Mesendoderm (in vitro differentiated cells): ENCODE measurements at places on chromosomes 11 and 22.
A peak's percentile ranks its signal among the peaks of the same experiment; 100 is the strongest.

- H3K27me3 ChIP-seq, result no peaks in the 10 kb centered on the region
- H3K36me3 ChIP-seq, result no peaks in the 10 kb centered on the region
- H3K4me1 ChIP-seq, result no peaks in the 10 kb centered on the region
Observed at GRCh38 chr11:11022125-11022730, 164.4 kb upstream of the ZBED5 start.

DNA sequence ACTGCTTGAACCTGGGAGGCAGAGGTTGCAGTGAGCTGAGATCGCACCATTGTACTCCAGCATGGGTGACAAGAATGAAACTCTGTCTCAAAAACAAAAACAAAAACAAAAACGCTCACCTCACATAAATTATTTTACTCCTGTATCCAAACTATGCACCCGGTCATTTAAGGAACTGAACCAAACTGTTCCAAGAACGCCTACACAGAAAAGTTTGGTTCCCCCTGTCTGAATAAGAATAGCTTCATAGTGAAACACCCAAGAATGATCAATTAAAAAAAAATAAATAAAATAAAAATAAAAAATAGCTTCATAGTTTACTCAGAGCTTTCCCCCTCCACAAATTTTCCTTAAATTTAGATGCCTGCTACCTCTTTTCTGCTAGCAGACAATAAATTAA is 13.7 kb downstream of the NUP98 start:
- peaks cover 2% of the 10 kb centered on the region for H3K36me3 ChIP-seq
- DNase-seq, result no peak
- no peak overlapping the region for H3K27ac ChIP-seq

GRCh38 chr11:92697461-92698312 is 271.8 kb upstream of the MTNR1B start:
- no peak for DNase-seq
- no peaks in the 10 kb centered on the region for H3K27me3 ChIP-seq
- no peaks in the 10 kb centered on the region for H3K4me1 ChIP-seq
- H3K4me3 ChIP-seq, result no peak overlapping the region

DNA sequence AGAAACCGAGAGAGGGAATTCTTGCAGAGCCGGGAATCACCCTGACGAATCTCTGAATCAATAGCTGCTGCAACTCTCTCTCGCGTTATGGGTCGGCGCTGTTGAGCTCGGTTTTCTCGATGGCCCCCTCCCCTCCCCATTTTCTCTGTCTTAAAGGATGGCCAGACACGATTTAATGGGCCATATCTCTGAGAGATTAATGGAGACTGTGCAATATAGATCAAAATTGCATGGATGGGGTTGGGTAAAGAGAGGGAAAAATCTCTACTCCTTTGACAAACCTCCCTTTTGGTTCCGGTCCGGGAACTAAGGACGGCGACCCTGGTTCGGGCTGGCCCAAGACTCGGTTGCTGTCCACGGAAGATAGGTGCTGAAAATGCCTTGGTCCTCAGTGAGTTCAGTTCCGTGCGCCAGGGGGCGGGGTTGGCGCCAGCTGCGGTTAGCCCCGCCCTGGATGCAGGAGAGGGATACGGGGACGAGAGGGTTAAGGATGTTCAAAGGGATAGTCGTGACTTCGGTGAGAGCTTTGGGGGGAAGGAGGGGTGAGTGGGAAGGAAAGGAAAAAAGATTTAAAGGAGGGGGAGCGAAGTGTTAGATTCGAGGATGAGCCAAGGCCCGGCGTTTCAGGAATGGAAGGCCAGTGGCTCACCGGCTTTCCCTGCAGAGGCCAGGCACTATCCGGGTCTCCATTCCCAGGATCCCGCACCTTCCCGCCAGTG is 103.6 kb upstream of the HSD17B12 start:
- no peaks in the 10 kb centered on the region for H3K36me3 ChIP-seq
- peak; percentile 88 for DNase-seq
- no peak overlapping the region for H3K4me3 ChIP-seq
- no peaks in the 10 kb centered on the region for H3K4me1 ChIP-seq
- H3K27ac ChIP-seq, result no peak overlapping the region
